ENCODE measurements at places on chromosomes 2 and 18. TPM values are rescaled to one million over a fixed set of nuclear protein-coding genes. Genes with fewer than 3 reads are reported as not detected.

The SULT1C2 gene
- 15.9 TPM for polyA plus RNA-seq

The FOXD4L1 gene
- not detected for polyA plus RNA-seq

The LIMS1 gene
- polyA plus RNA-seq = 33.1 TPM

The HES6 gene
- polyA plus RNA-seq = 20.0 TPM

The FSHR gene
- not detected for polyA plus RNA-seq

The EFR3B gene
- 0.15 TPM for polyA plus RNA-seq

The ATP5F1A gene
- 372 TPM for polyA plus RNA-seq

The SLC4A3 gene
- polyA plus RNA-seq = 1.2 TPM

The ALK gene
- polyA plus RNA-seq = not detected

The AFF3 gene
- polyA plus RNA-seq = 1.4 TPM

The RAB17 gene
- 62.9 TPM for polyA plus RNA-seq

The MFSD2B gene
- polyA plus RNA-seq = not detected

The CHAC2 gene
- 6.6 TPM for polyA plus RNA-seq

The CDKL4 gene
- polyA plus RNA-seq = not detected

The RIT2 gene
- not detected for polyA plus RNA-seq

The CD8A gene
- 13.1 TPM for polyA plus RNA-seq

The NCKAP5 gene
- polyA plus RNA-seq = 1.6 TPM

The AKAIN1 gene
- polyA plus RNA-seq = 3.2 TPM

The ERBB4 gene
- polyA plus RNA-seq = 0.13 TPM

The GMCL1 gene
- 7.9 TPM for polyA plus RNA-seq

The WDPCP gene
- 4.2 TPM for polyA plus RNA-seq

The ZNF236 gene
- polyA plus RNA-seq = 2.0 TPM

Measured in stomach (tissue), 19 donors.